ENCODE measurements at places on chromosomes 6 and 20.
A peak's percentile ranks its signal among the peaks of the same experiment; 100 is the strongest.

- DNase-seq: no peak
These were observed 581.8 kb downstream of the CD109 start for GRCh38 chr6:74277777-74278186.

DNA sequence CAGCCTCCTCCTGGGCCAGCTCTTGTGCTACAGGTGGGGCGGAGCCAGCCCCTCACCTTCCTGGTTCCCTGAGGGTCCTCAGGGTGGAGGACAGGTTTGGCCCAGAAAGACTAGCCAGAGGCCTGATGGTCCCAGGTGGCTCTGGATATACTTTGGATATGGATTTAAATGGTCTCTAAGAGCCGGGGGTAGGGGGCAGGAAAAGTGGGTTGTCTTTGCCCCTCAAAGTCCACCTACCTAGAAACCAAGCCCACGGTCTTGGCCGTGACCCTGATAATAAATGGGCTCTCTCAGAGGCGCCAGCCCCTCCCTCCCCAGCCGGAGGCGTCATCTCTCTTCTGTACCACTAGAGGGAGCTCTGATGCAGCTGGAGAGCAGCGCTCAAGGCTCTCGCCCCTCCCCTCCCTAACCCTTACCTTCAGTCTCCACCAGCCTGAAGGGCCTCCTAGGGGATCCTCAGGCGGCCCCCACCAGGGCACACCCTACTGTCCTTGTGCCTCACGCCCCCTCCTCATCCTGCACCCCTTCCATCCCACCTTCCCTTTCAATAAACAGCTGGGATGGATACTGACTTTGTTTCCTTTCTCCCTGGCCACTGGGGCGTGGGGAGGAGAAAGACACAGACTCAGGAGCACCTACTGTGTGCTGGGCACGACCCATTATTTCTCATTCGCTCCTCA, 7.5 kb downstream of the NRSN2 start:
- DNase-seq: peak; percentile 38

DNA sequence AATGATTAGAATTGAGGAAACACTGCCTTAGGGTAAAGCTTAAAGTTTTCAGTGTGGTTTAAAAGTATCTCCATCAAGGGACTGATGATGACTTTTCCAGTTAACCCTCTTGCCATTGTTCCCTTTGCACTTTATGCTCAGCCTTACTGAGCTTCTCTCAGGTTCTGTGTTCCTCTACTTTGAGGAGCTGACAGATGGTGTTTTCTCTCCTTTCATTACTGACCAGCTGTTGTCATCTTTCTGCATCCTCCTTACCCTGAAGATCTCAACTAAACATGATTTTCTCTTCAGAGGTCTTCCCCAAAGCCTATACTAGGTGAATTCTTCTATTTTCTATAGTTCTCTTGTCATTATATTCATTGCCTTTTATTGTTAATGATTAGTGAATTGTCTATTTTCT, 475.6 kb upstream of the SYNCRIP start:
- no peak for DNase-seq

GRCh38 chr6:15621203-15622044, 41.4 kb downstream of the DTNBP1 start:
- DNase-seq: peak; percentile 5

DNA sequence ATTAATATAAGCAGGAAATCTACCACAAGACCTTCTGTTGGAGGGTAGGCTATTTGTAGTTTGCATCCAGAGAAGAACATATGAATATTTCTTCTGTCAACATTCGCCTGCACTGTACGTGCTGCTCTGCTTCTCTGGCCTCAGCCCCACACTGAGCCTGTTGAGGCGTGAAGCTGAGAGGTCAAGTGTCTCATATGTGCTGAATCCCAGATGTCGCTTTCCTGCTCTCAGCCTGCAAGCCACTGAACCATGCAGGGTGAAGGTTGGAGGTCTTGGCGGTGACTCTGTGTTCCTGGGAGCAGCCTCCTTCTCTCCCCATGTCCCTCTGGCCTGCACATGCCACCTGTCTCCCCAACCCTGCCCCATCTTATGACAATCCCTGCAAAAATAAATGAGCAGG, 83.6 kb downstream of the TMEM170B start:
- peak; percentile 66 for DNase-seq

DNA sequence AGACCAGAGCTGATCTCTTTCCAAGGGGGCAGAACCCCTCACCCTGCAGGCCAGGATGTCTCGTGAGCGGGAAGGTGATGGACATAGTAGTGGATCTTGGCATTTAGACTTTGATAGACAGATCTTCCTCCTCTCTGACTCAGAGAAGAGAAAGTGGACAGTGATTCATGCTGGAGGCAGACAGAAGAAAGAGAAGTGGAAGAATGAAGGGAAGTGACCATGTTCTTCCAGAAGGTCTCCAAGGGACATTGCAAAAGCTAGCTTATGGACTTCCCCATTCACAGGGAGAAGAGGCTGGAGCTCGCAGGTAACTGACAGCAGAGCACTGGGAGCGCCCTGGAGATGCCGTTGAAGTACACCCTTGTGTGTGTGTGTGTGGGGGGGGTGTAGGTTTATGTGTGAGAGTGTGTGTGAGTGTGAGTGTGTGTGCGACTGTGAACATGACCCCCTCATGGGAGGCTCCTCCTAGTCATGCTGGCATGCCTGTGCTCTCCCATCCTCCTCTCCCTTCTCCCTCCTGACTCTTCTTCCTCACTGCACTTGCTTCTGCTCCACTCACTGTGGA, 8.0 kb upstream of the RAET1L start:
- no peak for DNase-seq

- DNase-seq: no peak
These were observed 12.8 kb upstream of the ILRUN start for GRCh38 chr6:34709386-34709785.

DNA sequence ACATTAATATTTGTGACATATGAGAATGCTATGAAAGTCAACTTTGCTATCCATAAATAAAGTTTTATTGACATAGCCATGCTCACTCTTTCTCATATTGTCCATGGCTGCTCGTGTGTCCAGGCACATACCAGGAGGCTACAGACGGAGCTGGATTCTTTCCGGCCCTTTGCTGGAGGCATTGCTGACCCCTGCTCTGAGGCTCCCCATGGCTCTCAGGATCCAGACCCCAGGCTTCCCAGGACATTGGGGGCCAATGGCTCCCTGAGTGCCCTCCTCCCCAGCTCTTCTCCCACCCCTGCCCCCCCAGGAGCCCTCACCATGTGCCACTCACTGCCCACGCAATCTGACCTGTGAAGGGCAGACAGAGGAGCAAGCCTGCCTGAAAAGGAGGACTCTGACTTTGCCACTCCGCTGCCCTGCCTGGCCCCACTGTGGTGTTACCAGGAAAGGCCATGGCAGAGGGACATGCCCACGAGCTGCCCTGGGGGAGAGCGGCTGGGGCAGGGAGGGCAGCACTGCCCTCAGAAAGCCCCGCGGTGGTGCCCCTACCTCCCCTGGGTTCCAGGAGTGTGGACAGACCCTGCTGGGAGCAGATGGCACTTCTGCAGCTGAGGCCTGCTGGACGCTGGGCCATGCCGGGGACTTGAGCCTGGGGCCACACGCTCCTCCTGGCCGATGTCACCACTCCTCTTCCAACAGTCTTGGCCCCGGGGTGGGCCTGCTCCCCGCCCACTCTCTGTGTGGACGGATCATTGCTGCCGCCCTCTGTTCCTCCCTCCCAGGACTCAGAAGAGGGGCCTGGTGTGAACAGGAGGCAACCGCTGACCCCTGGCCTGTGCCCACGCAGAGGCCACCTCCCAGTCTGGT, 97.8 kb upstream of the BHLHE23 start:
- no peak for DNase-seq

GRCh38 chr20:61052776-61053442, 199.2 kb upstream of the CDH4 start:
- DNase-seq: no peak

DNA sequence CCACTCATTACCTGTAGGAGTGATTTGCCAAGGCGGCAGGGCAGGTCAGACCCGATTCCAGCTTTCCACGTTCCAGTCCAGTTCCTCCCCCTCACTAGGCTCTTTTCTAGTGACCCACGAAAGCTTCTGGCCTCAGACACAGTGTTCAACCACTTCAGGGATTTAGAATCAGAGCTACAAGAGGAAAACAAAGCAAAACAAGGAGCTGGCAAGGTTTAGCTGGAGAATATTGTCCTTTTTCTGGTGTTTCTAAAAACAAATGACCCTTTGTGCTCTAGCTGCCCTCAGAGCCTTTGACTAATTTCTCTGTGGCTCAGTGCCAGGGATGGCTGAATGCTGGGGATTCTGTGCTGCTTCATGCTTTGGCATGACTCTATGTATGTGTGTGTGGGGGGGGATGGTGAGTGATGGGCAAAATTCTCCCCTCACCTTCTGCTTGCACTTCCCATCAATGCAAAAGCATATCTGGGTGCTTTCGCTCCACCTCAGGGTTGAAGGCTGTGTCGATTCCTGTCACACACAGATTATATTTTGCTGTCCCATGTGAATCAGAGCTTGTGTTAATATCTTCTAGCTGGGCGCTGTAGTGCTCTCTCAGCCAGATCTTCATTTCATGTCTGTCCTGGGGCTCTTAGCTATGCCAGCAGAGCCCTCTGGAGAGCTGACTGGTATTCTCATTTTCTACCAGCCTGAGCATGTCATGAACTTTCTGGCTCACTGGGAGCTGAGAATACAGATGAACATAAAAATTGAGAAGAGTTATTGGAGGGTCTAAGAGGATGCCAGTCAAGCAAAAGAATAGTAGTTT, 19.3 kb upstream of the NEDD9 start:
- DNase-seq: no peak

- peak; percentile 11 for DNase-seq
These were observed 87.0 kb downstream of the CD164 start for GRCh38 chr6:109295109-109295773.

DNA sequence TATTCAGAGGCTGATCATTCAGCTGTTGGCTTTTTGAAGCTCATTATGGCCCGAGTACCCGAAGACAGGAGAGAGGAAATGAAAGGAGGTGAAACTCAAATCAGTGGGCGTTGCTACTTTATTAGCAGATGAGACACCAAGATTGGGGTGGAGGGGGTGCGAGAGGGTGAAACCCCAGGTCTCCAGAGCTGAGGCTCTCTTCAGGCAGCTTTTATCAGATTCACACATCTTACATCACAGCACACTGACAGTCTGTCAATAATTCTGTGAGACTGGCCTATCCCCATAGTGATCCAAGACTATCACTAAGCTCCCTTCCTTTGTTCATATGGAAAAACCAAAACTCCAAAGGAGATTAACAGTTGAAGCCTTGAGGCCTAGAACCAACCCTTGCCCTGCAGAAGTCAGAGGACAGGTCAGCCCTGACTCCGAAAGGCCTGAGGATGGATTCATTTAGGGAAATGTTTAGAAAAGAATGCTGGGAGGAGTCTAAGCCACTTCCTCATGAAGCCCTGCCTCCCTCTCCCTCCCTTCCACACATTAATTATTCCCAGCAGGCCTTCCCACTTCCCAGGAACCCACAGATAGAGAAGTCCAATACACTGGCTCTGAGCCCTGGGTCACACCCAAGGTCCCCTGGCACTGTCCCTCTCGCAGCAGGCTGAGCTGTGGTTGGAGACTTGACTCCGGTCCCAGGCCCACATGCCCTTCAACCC, 23.2 kb downstream of the TRERF1 start:
- no peak for DNase-seq

DNA sequence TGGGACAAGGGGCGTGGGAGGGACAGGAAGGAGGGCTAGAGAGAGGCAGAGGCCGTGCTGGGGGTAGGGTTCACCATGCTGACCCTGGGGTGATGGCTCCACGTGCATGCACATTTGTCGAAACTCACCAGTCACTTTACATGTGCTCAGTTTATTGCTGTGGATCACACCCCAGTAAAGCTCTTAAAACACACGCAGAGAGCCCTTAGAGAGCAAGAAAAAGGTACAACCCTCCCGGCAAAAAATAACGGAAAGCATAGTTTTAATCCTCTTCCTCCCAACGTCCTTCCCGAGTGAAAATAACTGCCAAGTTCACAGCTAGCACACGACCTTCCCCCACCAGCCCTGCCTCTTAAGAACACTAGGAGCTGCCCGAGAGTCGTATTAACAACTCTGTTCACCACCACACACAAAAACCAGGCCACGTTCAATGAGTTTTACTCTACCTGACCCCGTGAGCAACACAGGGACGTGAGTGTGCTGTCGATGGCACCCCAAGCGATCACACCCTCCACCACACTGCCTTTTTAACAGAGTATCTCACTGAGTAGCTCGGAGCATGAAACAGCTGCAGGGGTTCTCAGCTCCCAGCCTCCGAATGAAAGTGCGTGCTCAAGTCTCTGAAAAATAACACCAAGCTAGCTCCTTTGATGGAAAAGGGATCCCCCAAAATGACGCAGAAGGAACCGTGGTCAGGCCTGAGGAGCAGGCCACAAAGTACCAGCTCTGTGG, 39.7 kb downstream of the TAF4 start:
- DNase-seq: no peak

GRCh38 chr20:48822178-48822577, 5.6 kb downstream of the PREX1 start:
- no peak for DNase-seq

- DNase-seq: no peak
These were observed 363.5 kb downstream of the ESR1 start for GRCh38 chr6:152170702-152171667.

GRCh38 chr6:130779658-130780033, 47.6 kb upstream of the SMLR1 start:
- DNase-seq: no peak

GRCh38 chr6:122845916-122846612, 57.0 kb downstream of the SMPDL3A start:
- no peak for DNase-seq

GRCh38 chr6:151765444-151765886, 42.0 kb upstream of the ESR1 start:
- peak; percentile 4 for DNase-seq

DNA sequence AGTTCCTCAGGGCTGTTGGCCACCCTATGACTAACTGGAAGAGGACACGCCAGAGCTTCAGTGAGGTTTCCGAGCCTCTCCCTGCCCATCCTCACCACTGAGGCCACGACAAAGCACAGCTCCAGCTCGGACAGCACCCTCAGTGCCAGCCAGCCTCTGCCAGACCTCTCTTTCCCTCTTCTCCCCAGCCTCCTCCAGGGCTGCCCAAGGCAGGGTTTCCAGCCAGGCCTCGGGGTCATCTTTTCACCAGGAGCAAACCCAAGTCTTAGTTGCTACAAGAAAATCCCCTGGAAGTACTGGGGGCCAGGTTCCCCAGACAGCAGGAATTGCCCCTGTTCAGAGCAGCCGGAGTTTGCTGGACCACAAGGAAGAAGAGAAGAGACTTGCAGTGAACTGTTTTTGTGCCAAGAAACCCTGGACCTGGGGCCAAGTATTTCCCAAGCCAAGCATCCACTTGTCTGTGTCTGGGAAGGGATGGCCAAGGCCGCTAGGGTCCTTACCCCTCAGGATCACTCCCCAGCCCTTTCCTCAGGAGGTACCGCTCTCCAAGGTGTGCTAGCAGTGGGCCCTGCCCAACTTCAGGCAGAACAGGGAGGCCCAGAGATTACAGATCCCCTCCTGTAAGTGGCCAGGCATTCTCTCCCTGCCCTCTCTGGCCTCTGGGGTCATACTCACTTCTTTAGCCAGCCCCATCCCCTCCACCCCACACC, 41.6 kb downstream of the PLAGL2 start:
- DNase-seq: no peak

- no peak for DNase-seq
These were observed 154.0 kb downstream of the MBOAT1 start for GRCh38 chr6:20058121-20058905.

- DNase-seq: no peak
These were observed 2.0 kb downstream of the LKAAEAR1 start for GRCh38 chr20:64082126-64082731.
